ENCODE measurements at places on chromosomes 7 and 10.

DNA sequence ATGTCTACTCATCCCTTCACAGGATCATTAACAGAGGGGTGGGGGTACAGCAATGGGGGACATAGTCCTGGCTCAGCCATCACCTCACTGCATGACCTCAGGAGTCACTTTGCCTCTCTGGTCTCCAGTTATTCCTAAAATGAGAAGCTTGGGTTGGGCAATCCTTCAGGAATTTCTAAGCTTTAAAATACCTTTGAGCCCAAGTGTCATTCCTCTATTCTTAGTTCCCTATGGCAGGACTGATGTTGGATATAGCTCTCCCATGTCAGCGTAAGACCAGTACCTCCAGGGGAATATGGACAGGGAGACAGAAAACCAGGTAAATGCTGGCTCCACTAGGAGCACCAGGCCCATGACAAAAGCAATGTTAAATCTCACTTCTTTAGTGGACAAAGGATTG is 34.5 kb downstream of the BLNK start:
- DNase-seq = no peak

GRCh38 chr7:44872787-44873186 is 12.5 kb downstream of the PURB start:
- no peak for DNase-seq

- no peak for DNase-seq
Observed at GRCh38 chr10:2914741-2915140, 152.6 kb upstream of the PFKP start.

DNA sequence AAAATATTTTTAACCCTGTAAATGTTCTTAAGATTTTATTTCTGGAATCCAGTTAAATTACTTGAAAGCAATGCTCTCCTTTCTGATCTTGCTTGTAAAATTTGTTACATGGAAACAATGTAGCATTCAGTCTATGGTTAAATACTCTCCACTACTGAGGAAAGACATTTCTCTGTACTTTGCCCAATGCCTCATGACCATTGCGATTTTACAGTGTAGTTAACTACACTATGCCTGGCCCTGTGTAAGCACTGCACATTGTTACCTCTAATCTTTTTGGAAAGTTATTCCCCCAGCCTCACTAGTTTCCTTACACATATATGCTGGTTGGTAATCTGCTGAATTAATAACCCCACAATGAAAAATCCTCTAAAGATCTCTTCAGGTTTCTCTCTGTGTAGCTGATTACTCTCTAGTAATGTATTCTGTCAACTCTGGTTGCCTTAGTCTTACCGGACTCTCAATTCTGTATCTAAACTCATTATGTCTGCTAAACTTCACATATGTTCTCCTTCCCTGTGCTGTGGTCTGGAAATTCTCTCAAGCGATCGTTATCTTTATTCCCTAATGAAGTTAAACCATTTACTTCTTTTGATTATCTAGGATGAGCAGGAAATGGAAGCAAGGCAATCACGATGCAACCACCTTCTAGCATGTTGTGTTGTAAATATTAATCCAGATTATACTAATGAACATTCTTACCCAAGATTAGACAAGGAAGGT is 58.7 kb upstream of the TMEM106B start:
- no peak for DNase-seq

GRCh38 chr10:129655007-129655678 is 188.1 kb downstream of the MGMT start:
- no peak for DNase-seq

- DNase-seq = peak; percentile 64
Observed at GRCh38 chr7:139777948-139778841, at the start of gene HIPK2. Gene HIPK2, minus strand, starts transcription at chr7:139777998. Its CDS starts 375 bp downstream, at chr7:139777623.

GRCh38 chr10:102675666-102676533 is 31.6 kb downstream of the TRIM8 start:
- DNase-seq = peak; percentile 88

DNA sequence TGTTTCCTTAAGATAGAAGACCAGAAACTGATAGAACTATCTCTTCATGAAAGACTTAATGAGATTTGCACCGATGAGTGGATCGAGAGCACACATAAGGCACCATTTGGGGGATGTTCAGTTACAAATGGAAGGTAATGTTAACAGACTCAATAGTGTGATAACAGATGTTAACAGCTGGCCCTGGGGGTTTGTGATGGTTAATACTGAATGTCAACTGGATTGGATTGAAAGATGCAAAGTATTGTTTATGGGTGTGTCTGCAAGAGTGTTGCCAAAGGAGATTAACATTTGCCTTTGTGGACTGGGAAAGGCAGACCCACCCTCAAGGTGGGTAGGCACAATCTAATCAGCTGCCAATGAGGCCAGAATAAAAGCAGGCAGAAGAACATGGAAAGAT is 130.5 kb upstream of the DGKB start:
- DNase-seq = no peak

GRCh38 chr10:112985690-112986543 is 35.9 kb downstream of the TCF7L2 start:
- no peak for DNase-seq

- no peak for DNase-seq
Observed at GRCh38 chr10:34195364-34196057, 619.6 kb downstream of the PARD3 start.

DNA sequence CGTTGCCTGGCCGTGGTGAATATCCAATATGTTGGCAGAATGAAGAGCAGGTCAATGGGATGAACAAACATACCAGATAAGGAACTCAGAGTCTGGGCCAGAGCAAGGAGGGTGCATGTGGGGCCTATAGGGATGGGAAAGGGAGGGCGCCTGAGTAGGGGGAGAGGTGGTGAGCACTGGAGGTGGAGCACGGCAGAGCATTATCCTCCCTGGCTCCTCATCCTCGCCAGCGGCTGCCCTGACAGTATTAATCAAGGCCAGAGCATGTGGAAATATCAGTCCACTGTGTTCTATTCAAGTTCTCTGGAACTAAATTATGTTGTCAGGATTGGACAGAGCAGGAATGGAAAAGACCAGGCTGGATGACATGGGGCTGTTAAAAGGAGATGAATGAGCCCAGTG is 254.8 kb upstream of the ZMIZ1 start:
- no peak for DNase-seq

- no peak for DNase-seq
Observed at GRCh38 chr7:33200282-33200681, 70.9 kb downstream of the BBS9 start.

GRCh38 chr10:80290474-80291220 is 1.2 kb upstream of the MAT1A start:
- no peak for DNase-seq

DNA sequence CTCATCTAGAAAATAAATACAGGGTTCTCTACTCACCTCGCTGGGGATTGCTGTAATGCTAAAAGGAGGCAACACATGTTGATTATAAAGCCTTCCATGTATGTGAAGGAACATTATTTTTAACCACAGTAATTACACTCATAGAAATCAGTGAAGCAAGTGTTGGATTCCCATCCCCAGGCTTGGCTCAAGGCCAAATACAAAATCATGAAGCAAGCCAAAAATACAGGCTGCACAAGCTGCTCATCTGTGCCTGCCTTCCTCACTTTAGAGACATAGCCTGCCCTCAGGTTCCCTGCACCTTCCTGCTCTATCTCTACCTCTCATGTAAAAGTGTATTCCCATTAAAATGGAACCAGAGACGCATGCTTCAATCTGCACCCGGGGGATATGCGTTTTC is 1077.1 kb upstream of the C7orf33 start:
- DNase-seq = peak; percentile 11

DNA sequence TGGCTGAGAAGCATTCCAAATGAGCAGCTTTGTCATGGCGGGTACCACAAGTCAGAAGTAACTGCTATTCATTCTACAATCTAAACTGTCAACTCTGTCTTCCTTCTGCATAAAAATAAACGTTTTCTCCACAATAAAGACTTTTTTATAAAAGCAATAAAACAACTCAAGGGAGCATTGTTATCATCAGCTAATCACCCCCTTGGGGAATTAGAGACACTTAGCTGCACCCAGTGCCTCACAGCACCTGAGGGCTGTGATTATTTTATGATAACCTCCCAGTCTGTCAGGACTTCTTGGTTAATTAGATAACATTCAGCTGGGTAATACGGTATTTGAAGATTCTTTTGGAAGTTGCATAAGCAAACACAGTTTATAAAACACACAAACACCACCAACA is 155.6 kb downstream of the PPP1R3A start:
- DNase-seq = no peak

DNA sequence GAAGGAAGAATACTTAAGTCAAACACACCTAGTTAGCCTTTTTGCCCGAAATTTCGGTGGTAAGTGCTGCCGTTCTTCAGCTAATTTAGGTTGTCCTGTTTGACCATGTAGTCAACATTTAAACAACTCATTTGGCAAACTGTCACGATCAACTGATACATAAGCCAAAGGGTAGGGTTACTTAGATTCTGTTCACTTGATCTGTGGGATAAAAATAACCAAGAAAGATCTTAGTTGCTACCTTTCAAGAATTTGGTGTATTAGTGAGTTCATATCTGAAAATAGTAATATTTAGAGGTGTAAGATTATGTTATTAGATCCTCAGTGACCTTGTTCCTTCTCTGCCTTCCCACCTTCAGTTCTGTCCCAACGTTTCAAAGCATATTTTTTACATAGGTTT is 2.0 kb downstream of the TNKS2 start:
- no peak for DNase-seq

- no peak for DNase-seq
Observed at GRCh38 chr7:122790591-122790990, 87.9 kb upstream of the RNF148 start.

DNA sequence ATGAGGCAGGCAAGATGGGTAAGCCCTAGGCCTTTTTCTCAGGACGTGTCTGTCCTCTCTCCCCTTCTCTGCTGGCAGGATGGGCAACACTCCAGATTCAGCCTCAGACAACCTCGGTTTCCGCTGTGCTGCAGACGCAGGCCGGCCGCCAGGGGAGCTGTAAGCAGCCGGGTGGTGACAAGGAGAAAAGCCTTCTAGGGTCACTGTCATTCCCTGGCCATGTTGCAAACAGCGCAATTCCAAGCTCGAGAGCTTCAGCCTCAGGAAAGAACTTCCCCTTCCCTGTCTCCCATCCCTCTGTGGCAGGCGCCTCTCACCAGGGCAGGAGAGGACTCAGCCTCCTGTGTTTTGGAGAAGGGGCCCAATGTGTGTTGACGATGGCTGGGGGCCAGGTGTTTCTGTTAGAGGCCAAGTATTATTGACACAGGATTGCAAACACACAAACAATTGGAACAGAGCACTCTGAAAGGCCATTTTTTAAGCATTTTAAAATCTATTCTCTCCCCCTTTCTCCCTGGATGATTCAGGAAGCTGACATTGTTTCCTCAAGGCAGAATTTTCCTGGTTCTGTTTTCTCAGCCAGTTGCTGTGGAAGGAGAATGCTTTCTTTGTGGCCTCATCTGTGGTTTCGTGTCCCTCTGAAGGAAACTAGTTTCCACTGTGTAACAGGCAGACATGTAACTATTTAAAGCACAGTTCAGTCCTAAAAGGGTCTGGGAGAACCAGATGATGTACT is 13.1 kb downstream of the PHKG1 start:
- no peak for DNase-seq

GRCh38 chr10:78318305-78318704 is 284.6 kb downstream of the RPS24 start:
- DNase-seq = no peak

DNA sequence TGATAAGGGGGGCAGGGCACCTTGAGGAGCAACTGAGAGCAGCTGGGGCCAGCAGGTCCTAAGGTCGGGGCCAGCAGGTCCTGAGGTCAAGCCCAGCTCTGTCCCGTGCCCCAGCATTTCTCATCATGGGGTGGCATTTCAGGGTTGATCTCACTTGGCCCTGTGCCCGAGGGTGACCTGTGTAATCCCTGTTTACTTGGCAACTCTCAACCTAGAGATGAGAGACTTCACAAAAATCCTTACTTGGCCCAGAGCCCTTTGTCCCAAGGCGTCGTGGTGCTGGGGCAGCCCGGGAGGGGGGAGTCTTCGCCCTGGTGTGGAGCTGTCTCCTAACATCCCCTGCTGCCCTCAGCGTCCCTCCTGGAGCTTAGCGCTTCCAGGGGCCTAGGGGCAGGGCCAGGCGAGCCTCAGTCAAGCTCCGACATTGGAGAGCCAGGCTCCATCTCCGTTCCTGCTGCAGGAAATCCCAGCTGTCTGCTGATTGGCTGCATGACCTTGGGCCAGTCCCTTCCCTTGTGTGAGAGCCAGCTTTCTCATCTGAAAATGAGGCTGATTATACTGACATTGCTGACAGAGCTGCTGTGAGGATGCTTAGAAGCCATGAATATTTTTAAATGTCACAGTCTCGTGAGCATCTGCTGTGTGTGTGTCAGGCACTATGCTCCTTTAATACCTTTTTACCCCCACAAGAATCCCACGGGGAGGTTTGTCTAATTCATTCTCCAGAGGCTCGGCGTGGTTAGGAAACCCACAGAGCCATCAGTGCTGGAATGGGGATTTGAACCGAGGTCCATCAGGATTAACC is 94.3 kb downstream of the ZMIZ1 start:
- DNase-seq = peak; percentile 96

- no peak for DNase-seq
Observed at GRCh38 chr7:44441079-44441478, 49.4 kb downstream of the NUDCD3 start.

GRCh38 chr7:6271694-6272440 is 557 bp downstream of the CYTH3 start:
- no peak for DNase-seq

- no peak for DNase-seq
Observed at GRCh38 chr7:73343671-73344380, 15.9 kb downstream of the FKBP6 start.

DNA sequence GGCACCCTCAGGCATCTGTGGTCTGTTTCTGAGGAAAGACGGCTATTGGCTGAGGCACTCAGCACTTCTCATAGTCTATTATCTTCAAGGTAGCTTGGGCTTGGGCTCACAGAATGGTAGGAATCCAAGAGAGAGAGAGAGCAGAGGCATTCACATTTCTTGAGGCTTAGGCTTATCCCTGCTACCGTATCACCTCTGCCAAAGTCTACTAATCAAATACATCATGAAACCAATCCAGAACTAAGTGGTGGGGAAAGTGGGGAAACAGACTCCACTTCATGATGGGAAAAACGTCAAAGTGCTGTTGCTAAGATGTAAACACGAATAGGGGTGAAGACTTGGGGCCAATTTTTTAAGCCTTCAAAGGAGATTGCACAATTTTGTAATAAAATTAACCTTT is 271.1 kb upstream of the SEMA3D start:
- no peak for DNase-seq

DNA sequence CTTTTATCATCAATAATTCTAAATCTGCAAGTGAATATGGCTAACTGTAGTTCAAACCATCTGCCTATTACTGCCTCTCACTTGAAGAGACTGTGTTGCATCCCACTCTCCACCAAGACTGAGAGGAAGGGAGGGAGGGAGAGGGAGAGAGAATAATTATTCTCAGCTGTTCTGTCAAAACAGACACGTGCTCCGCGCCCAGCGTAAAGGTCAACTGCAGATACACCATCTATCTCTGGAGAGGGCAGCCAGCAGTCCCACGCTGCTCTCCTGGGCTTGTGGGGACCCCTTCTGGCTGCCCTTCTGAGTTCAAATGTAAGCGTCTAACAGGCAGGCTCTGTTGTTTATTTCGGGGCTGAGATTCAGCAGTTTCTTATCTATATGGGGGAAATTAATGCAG is 625.5 kb upstream of the GALNT17 start:
- DNase-seq = no peak

Data from RCC 7860 (cell line).